Activated T-cell treated with anti-CD3 and anti-CD28 coated beads for 24 hours (primary cell): ENCODE measurements at places on chromosomes 5 and 9.

DNA sequence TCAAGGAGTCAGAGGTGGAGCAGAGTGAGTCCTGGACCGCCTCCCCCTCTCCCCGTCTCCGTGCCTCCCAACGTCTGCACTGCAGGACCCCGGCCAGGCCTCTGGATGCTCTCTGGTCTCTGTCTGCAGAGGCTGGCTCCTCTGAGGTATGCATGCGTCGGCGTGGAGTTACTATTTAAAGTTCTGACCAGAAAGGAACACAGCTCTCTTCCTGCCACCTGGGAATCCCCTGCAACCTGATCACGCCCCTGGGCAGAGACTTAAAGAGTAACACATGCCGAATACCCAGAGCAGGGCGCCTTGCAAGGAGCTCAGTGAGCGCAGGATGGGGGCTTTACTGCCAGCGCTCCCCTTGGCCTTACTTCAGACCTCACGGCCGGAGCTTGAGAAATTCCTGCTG lies 16.0 kb downstream of the ANXA6 start:
- DNase-seq = no peak

DNA sequence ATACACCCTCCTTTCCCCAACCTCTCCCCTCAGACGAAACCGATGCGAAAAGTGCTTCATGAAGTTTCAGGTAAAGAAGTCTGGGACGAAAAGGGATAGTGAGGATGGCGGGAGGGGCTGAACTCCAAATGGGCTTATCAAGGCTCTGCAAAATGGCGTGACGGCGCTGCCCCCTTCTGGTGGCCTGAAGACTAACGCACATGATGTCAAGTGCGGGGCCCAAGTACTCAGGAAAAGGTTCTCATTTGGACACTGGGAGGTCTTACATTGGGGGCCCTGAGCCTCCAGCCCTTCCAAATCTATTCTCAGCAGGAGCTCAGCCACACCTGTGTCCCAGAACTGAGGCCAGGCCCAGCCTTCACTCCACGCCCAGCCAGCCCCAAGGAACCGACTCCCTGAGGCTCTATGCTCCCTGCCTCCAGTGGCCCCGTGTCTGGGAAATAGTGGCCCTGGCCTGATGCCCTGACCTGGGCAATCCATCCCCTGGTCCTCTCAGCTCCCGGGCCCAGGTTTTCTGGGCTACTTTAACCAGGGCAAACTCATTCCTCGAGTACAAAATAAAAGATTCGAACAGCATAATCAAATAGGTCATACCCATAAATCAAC lies 119.9 kb downstream of the KCNIP1 start:
- no peak for DNase-seq

DNA sequence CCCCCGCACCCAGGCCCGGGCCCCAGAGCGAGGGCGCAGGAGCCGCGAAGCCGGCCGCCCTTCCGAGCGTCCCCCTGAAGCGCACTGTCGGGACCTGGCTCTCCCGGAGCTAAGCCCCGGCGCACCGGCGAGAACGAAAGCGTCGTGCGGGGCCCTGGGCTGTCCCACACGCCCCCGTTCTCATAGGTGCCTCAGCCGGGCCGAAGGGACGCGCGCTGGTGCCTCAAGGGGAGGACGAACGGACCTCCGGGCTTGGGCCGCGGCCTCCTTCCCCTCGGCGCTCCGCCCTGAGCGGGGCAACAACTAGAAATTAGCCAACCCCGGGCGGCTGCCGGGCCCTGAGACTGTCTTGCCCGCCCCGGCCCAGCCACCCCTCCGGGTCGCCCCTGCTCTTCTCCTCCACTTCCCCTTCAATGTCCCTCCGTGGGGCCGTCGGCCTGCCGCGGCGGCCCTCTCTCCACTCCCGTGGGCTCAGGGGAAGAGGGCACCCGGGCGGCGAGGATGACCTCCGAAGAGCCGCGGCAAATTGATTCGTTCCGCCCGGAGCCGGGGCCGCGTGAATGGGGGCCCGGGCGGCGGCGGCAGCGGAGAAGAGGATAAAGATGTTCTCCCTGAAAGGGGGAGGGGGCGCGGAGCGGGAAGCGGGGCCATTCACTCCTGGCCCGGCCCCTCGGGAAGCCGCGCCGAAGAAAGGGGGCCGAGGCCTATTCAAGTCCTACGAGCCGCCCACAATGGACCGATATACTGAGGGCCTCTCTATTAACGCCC lies 3.5 kb upstream of the PRDM12 start:
- no peak for DNase-seq

GRCh38 chr9:17739022-17739421 lies 160.2 kb downstream of the SH3GL2 start:
- no peak for DNase-seq

- no peak for DNase-seq
Measured at GRCh38 chr5:102539562-102539961, 40.8 kb upstream of the SLCO6A1 start.

DNA sequence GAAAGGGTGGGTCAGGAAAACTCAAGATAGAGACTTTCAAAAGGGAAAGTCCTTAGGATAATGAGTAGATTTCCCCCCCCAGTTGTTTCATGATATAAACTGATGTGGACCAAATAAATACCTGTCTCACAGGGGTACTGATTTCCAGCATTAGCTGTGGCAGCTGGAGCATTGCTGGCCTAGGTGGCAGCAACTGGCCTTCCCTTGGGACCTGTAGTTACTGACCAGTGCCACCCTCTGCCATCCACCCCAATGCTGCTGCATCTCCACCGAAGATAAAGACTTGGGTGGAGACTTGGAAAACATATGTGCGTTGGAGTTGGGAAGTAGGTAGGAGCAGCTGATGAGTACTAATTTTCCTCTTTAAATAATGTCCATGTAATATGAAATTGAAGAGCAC lies 71.8 kb downstream of the SYK start:
- no peak for DNase-seq

DNA sequence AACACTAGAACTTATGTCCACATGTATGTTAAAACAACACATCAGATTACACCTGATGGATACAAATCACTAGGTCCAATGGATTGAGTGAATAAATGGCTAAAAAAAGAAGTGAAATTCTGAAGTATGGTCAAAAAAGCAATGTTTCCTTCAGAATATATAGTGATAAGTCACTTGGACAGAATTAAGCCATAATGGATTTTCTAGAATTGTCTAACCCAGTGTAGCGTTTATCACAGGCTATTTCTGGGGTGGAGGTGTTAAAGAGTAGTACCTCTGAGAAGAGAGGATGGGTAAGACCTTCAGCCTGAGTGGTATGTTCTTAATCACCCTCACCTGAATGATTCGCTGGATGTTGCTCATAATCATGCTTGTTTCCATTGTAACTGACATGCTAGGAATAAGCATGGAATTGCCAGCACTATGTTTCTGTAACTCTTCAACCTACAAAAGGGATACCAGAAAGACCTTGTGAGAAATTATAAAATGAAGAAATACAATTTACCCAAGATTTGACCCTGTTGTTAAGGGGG lies 33.2 kb downstream of the SLC31A2 start:
- DNase-seq = no peak

- no peak for DNase-seq
Measured at GRCh38 chr9:112184946-112185345, 9.8 kb upstream of the SUSD1 start.

DNA sequence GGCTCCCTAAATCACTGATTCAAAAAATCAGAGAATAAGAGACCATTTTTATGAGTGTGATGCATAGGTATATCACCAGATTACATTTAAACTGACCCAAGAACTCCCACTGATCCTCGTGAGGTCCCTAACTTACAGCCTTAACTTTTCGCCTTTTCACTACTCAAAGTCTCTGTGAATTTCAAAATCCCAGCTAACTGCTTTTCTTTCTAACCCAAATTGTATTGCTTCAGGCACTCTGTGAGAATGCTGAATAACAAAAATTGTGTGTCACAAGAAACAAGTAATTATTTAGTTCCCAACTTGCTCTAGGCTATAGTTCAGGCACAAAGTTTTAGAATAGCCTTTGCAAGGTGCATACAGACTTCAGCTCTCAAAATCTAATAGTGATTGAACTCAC lies 368.6 kb downstream of the CHSY3 start:
- no peak for DNase-seq

GRCh38 chr5:90308787-90309585 lies 100.6 kb downstream of the CETN3 start:
- no peak for DNase-seq

- DNase-seq = no peak
Measured at GRCh38 chr5:125372694-125373631, 626.5 kb upstream of the ZNF608 start.

GRCh38 chr5:11377896-11378295 lies 526.4 kb downstream of the CTNND2 start:
- DNase-seq = no peak

- no peak for DNase-seq
Measured at GRCh38 chr5:73433982-73434342, 14.6 kb downstream of the FOXD1 start.

GRCh38 chr5:107874795-107875194 lies 204.1 kb upstream of the EFNA5 start:
- no peak for DNase-seq

DNA sequence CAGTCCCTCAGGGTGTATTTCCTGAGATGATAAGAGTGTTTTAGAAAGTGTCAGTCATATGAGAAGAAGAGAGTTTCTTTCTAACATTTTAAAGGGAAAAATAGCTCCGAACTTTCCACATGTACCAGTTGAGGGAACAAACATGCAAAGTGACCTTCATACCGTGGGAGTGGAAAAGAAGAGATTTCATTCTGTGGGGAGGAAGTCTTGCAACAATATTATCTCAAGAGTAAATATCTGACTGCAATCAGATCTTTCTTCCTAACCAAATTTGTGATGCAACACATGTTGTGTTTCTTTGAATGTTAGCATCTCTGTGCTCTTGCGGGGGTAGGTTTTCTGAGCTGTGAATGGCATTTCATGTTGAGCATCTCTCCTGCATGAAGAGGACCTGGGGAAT lies 30.6 kb downstream of the ANKRD55 start:
- DNase-seq = no peak

DNA sequence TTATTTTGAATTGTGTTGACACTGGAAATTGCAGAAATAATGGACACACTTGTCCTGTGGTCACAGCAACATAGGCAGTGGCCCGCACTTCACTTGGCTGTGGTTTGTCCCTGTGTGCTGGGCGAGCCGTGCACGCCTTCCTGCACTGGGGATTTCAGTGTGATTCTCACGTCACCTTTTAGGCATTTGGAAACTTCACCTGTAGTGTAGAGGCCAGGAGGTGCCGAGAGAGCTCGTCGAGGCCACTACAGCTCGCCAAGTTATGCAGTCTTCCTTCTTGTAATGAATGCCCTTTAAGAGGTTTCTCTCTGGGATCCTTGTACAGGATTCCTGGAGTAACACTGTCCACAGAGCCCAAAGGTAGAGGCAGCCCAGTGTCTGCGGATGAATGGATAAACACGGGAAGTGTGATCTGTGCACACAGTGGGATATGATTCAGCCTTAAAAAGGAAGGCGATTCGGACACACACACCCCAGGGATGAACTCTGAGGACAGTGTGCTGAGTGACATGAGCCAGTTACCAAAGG lies 14.7 kb downstream of the TRAF2 start:
- no peak for DNase-seq

DNA sequence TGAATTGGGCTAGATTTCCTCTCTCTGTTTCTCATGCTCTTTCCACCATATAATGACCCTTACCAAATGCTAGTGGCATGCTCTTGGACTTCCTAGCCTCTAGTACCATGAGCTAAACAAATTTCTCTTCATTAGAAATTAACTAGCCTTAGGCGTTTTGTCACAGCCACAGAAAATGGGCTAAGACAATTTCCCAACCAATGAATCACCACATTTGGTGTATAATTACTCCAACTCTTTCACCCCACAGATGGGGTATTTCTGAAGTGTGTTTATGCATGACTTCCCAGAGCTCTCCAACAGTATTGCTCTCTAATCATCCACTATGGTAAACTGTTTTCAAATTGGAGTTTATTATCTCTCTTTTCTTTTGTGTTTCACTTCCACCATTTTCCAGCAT lies 1041.1 kb upstream of the COX7C start:
- no peak for DNase-seq

DNA sequence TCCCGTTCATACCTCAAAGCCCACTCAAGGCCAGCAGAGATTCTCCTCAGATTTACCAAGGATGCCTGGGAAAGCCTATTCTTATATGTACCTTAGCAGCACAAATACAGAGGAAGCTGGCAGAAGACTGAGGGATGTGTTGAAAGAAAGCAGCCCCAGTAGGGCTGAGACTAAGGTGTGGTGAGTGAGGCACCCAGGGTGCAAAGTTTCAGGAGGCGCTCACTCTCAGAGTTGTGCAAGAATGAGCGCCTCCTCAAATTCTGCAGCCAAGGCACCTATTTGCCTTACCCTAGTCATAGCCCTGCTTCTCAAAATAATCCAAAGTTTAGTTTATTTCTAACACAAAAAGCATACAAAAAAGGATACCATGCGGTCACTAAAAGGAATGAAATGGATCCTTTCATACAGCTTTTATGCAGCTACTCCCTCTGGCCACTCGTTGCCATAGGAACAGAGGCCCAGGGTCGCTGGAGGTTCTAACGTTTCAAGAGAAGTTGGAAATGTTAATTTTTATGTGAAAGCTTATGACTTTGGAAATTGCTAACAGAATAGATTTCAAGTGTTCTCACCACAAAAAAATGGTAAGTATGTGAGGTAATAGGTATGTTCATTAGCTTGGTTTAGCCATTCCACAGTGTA lies 79.7 kb upstream of the SMIM23 start:
- DNase-seq = no peak

GRCh38 chr5:96629774-96630173 lies 32.4 kb upstream of the CAST start:
- DNase-seq = no peak

GRCh38 chr5:891837-892393 lies 686 bp downstream of the BRD9 start:
- DNase-seq = no peak

- no peak for DNase-seq
Measured at GRCh38 chr5:17114715-17115599, 102.5 kb upstream of the BASP1 start.

- no peak for DNase-seq
Measured at GRCh38 chr5:43401827-43402226, 10.4 kb downstream of the CCL28 start.

DNA sequence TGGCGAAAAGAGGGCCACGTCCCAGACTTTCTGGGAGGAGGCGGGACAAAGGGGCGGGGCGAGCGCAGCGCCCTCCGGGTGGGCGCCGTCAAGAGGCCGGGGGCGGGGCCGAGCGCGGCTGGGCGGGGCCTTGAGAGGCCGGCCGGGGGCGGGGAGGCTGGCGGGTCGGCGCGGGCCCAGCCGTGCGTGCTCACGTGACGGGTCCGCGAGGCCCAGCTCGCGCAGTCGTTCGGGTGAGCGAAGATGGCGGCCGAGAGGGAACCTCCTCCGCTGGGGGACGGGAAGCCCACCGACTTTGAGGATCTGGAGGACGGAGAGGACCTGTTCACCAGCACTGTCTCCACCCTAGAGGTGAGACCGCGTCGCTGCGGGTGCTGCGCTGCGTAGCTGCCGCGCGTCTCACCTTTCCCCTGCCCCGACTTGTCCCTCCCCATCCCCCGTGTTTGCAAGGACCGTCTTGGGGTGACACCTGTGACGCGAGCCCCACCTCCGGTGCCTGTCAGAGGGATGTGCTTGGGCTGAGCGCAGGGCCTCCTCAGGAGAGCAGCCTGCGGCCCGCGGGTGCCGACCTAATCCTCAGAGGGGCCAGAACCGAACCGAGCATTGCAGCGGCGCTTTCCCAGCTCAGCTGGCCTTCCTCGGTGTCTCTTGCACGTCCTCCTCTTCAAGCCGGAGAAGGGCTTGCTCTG lies at the start of gene SNX2:
TSS of gene SNX2 (plus strand) at position 220 of the 689 bp plus-strand sequence. CDS start at position 244, 24 bp downstream.
- peak; percentile 88 for DNase-seq
